ENCODE measurements at places on chromosomes 1 and 21. TPM values are rescaled to one million over a fixed set of nuclear protein-coding genes. Genes with fewer than 3 reads are reported as not detected.

Gene AADACL3
- not detected for total RNA-seq

Gene NPHS2
- total RNA-seq, result not detected

Gene AIRE
- total RNA-seq, result not detected

GRCh38 chr1:39615086-39615673 is 24.3 kb downstream of the HEYL start:
- DNase-seq, result no peak

GRCh38 chr1:59291561-59291960 is 5.3 kb upstream of the FGGY start:
- DNase-seq, result no peak
